ENCODE measurements at places on chromosomes 16 and 17.

DNA sequence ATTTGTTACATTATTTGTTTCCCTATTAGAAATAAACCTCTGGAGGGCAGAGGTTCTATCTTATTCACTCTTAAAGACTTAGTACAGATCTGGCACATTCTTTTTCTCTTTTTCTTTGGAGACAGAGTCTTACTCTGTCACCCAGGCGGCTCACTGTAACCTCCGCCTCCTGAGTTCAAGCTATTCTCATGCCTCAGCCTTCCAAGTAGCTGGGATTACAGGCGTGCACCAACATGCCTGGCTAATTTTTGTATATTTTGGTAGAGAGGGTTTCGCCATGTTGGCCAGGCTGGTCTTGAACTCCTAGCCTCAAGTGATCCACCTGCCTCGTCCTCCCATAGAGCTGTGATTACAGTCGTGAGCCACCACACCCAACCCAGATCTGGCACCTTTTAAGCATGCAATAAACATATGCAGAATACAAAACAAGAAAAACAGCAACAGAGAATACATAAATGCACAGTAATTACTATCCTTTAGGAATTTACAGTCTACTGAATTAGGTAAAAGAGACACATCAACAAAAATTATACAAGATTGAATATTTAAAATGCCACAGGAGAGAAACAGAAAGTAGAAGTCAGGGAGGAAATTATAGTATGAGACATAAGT is 52.1 kb downstream of the GPATCH8 start:
- DNase-seq, result no peak

- DNase-seq, result no peak
These were observed 11.6 kb upstream of the ICAM2 start for GRCh38 chr17:64032081-64032480.

DNA sequence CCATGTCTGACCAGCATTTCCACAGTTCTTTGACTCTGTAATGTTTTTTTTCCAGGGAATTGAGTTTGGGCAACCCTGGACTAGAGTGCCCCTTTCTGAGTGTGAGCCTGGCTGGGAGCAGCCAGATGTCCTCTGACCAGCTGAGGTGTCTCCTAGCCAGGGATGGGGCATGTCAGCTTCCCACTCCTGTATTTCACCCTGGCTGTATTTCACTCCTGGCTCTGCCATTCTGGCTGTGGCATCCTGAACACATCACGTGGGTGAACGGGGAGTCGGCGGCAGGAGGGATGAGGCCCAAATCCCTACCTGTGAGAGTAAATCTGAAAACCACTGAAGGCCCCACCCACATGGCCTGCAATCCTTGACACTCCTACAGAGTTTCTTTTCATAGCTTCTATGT is 31.3 kb downstream of the KDM8 start:
- DNase-seq, result no peak

DNA sequence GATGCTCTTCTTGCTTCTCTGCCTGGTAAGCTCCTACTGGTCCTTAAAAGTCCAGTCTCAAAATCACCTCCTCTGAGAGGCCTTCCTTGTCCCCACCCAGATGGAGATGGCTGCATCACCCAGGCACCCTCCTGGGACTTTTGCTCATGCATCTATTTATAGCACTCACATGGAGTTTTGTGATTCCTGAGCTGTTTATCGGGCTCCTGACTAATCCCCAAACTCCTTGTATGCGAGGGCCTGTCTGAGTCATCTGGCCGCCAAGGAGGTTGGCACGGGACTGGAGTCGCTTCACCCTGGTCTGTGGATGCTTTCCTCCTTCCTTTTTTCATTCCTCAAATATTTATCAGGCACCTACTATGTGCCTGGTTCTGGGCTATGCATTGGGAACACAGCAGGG is 2.3 kb upstream of the MAP2K3 start:
- DNase-seq, result peak; percentile 96

DNA sequence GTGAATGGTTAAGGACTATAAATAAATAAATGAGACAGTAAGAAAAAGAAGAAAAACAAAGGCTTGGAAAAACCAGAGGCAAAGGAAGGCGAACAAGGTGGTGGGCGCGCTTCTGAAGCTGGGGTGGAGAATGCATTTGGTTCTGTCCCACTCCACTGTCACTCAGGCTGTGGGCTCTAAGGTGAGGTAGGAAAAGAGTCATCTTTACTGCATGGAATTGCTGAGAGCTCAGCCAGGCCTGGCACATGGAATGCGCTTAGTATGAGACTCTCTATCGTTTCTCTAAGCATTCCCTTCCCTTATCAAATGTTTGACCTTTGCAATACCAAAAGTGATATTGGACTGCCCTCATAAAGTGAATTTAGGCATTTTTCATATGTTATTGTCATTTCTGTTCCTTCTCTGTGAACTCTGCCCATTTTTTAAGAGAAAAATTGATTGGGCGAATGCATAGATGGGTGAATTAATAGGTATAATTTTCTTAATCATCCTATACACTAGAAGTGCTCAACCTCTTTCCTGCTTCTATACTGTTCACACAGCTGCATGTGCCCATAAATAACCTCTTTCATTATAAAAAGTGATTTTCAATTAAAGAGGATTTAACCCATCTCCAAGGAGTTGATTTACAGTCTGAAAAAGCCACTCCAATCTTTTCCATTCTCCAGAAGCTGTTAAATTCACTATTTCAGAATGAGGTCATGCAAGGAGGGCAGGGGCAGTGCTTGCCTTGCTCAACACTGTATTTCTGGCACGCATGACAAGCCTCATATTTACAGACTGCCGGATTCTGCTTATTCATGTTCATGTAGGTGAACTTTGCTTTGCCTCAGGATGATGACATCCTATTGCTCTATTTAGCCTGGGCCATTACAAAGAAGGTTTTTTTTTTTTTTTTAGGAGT is 87.7 kb downstream of the MYH10 start:
- peak; percentile 12 for DNase-seq

Measured in hepatic stellate cell (primary cell).